NCI-H1092 treated with DMSO at 0.1 percent for 48 hours (cell line): ENCODE measurements at places on chromosomes 5 and 9.

DNA sequence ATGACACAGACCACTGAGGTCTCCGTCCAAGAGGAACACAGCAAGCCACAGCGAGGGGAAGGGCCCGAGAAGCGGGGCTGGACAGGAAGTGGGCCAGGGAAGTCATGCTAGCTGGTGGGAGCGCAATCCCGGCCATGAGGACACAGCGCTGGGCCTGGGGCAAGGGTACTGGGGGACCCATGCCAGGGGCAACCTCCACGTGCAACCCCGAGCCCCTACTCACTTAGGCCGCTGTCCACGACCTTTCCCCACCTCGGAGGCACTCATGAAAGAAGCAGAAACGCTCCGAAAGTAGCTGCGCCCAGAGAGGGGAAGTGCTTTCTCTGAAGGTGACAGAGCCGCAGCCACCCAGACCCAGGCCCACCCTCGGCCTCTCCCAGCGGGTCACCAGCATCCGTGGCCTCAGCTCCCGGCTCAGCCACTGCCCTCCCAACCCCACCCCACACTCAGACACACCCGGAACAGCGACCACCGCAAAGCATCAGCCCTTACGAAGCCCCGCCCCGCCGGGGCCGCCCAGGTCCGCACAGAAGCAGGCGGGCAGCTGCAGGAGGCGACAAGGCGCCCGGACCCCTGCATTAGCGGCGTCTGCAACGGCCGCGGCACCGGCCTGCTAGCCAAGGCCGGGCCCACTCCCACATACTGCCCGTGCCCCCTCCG, 782 bp downstream of the BICD2 start:
- peak; percentile 19 for DNase-seq

DNA sequence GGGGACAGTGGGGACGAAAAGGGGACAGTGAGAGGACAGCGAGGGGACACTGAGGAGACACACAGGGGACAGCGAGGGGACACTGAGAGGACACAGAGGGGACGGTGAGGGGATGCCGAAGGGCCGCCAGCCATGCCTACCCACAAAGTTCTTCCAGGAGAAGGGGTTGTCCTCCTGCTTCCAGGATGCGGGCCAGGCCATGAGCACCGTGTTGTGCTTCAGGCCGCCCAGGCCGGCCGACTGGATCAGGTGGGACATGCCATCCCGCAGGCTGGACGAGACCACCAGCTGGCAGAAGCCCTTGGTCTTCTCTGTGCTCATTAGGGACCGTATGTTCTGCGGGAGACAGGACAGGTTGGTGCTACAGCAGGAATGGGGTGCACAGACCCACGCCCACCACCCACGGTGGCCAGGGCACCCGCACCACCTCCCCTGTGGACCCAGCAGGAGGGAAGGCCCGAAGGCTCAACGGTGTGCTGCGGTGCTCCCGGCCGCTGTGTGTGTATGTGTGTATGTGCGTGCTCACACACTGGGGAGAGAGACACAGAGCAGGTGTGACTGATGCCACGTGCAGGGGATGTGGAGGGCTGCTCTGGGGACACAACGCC, 46.6 kb downstream of the SLC12A7 start:
- DNase-seq: no peak

GRCh38 chr9:129235931-129236331, 57.9 kb upstream of the IER5L start:
- DNase-seq: no peak

GRCh38 chr9:121698627-121699570, 47.5 kb downstream of the DAB2IP start:
- peak; percentile 54 for DNase-seq

GRCh38 chr5:72133212-72133990, 26.1 kb downstream of the MAP1B start:
- no peak for DNase-seq

GRCh38 chr5:77644371-77645157, 6.1 kb upstream of the OTP start:
- DNase-seq: no peak

GRCh38 chr5:66814146-66814991, 218.2 kb downstream of the MAST4 start:
- peak; percentile 10 for DNase-seq

GRCh38 chr9:121537283-121537682, 37.6 kb upstream of the GGTA1 start:
- no peak for DNase-seq

- no peak for DNase-seq
Measured at GRCh38 chr5:84430863-84431663, 46.4 kb upstream of the EDIL3 start.

DNA sequence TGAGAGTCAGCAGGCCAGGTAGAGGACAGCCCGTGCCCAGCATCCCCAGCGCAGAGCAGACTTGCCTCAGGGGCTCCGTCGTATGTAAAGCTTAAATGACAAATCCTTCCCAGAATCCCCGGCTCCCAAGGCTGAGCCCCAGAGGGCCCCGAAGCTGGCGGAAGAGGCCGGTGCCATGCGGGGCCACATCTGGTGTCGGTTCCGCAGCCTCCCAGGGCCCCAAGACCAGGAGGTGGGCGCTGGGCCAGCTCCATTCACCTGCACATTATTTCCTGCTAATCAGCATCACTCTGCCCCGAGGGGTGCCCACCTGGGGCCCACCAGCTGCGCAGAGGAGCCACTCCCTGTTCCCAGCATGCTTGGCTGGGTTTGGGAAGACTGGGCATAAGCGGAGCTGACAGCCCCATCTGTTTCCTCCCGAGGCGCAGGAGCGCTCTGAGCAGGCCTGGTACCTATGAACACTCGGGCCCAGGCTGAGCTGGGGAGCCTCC, 124.0 kb upstream of the PPP1R26 start:
- no peak for DNase-seq

- no peak for DNase-seq
Measured at GRCh38 chr5:109253262-109253661, 156.5 kb downstream of the PJA2 start.

DNA sequence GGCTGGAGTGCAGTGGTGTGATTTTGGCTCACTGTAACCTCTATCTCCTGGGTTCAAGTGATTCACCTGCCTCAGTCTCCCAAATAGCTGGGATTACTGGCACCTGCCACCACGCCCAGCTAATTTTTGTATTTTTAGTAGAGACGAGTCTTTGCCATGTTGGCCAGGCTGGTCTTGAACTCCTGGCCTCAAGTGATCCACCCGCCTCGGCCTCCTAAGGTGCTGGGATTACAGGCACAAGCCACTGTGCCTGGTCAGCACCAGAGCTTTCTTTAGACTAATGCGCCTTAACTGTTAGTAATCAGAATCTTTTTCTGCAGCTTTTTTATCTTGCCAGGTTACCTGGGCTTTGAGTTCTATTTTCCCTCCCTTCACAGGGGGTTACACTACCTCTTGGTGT, 18.4 kb downstream of the PTGS1 start:
- no peak for DNase-seq

DNA sequence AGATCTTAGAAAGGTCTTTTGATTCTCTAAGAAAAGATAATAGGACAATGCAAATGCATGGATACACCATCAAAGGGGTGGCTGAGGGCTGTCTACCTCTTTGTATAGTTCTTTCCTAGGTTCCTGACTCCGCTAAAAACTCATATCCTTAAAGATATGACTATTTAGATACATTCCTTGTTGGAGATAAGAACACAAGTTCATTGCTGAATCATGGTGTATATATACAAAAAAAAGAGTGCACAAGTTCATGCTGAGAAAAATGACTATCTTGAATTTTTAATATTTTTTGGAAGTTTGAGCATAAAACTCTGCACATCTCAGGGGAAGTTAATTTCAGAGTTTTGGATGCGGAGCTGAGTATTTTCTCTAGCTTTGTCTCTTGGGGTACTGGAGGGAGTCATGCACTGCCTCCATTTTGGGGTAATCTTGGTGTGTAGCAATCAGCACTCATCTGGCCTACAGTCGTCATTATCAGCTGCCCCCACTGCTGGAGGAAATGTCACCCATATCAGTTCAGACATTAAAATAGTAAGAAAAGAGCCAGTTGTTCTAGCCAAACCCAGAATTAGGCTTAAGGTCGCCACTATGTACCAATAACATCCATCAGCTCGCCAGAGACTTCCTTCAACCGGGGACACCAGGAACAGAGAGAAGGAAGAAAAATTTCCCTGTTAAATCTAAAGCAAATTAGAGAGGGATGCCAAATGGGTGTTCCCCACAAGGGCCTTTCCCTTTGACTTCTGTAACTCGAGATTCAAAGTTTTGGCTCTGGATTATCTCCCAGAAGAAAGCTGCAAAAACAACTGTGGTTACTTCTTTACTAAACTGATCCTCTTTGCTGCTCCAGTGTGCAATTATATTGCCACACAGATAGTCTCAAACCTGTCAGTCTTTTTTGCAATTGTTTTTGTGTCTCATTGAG, 49.0 kb downstream of the PTTG1 start:
- no peak for DNase-seq

GRCh38 chr9:4973246-4973645, 11.8 kb upstream of the JAK2 start:
- DNase-seq: no peak

- no peak for DNase-seq
Measured at GRCh38 chr5:98781964-98782363, 8.5 kb downstream of the RGMB start.

GRCh38 chr5:179914032-179914755, 6.5 kb upstream of the TBC1D9B start:
- DNase-seq: no peak

DNA sequence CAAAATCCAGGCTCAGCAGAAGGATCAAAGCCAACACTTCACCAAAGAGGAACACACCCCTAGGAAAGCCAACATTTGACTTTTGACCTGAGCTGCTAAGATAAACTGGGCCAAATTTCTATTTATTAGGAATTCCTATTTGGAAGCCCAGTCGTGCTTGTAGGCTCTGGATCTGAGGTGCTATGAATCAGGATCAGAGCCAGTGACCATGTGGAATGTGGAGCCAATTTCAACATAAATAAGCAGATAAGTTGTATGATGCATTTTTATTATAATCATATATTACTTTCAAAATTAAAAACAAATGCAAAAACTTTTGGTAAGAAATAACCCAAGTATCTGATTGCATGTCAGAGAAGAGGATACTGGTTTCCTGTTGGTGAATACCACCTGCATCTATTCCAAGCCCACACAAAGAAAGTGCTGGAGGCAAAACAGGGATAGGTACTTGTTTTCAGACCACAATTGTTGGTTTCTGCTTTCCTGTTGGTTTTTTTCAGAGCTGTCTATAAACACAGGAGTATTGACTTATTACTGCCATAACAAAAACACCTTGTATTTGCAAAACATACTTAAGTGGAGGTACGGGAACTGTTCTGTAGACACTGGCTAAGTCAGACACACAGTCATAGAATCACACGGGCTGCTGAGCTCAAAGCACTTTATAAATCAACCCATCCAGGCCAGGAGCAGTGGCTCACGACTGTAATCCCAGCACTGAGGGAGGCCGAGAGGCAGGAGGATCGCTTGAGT, 52.8 kb downstream of the ARL15 start:
- no peak for DNase-seq

DNA sequence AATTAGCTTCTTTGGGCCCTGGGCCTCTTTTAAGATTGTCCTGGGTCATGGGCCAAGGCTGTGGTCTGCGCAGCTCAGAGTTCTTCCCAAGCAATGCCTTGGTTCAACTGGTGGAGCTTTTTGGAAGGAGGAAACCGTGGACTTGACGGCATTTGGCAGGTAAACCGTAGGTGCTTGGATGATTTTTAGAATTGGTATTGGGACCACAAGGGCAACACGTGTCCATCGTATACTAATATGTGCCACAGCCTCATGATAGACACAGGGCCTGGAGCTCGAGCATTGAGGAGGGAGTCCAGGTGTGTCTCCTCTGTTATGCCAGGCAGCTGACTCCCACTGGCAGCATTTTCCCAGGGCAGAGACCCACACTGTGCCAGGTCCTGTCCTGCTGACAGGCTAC, 120.9 kb upstream of the PITX1 start:
- DNase-seq: no peak

DNA sequence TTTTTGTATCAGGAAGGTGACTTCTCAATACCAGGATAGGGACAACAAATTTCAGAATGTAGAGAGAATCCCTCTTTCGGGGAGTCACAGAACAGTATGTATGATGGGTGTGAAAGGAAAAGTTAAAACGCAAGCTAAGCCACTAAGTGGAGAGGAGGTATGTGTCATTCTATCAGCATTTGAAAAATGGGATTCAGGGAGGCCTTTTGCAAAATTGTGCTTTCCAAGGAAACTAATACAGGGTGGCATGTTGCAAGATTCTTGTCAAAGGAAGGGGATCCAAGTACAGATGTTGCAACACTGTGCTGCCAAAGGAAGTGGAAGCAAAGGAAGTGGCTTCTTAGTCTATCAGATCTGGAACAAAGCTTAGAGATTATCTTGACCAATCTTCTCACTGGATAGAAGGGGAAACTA, 12.6 kb upstream of the TNIP1 start:
- DNase-seq: no peak

GRCh38 chr5:158925314-158925713, 174.4 kb downstream of the EBF1 start:
- DNase-seq: no peak

GRCh38 chr5:28574606-28575005, 1536.2 kb upstream of the CDH9 start:
- DNase-seq: no peak

DNA sequence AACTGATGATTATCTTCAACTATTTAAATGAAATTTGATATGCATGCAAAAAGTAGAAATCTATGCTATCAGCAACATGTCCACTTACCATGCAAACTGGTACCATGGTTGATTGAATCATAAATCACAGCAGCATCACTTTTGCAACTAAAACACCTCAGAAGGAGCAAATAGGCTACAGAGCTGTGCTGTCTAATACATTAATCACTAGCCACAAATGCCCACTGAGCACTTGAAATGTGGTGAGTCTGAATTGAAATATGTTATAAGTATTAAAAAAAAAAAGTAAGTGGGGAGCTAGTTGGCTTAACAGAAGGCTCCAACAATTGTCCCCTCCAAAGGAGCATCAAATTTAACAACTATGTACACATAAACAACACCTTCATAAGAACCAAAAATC, 112.5 kb downstream of the FAM114A2 start:
- DNase-seq: no peak

GRCh38 chr5:100760688-100761087, 142.4 kb downstream of the ST8SIA4 start:
- DNase-seq: no peak

DNA sequence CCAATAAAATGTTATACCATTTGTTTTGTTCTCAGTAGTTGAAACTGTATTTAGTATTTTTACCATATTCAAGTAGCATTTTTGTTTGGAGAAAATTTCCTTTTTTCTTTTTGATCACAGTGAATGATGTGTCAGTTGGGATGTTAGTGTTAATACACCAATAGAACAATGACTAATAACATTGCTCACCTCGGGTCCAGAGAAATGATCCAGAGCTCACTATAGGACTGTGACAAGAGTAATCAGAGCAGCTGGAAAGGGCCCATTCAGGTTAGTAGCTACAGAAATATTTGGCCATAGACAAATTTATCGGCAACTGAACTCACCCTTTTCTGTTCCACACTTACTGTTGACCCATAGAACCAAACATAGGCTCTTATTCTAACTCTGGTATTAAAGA, 989.2 kb downstream of the TLE4 start:
- no peak for DNase-seq

GRCh38 chr5:180389252-180390101, 36.3 kb upstream of the GFPT2 start:
- no peak for DNase-seq

- DNase-seq: no peak
Measured at GRCh38 chr5:149024477-149024876, 38.4 kb downstream of the SH3TC2 start.
